ENCODE measurements at places on chromosomes 1 and 21.
A peak's percentile ranks its signal among the peaks of the same experiment; 100 is the strongest.

DNA sequence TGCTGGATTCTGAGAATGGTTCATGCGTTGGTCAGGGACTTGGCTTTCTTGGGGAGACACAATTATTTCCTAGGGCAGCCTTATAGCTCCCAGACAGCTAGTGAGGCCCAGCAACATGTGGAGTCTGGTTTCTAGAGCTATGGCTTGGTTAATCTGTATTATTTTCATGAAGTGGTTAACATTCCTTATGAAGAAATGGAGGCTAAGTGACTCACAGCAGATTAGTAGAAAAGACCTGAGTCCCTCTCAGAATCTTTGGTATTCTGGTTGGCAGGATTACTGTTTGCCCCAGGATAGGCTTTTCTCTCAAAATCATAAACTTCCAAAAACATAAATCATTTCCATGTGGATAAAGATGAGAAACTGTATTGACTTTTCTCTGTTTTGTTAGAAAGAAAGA is 42.3 kb downstream of the DUSP10 start:
- DNase-seq: no peak

DNA sequence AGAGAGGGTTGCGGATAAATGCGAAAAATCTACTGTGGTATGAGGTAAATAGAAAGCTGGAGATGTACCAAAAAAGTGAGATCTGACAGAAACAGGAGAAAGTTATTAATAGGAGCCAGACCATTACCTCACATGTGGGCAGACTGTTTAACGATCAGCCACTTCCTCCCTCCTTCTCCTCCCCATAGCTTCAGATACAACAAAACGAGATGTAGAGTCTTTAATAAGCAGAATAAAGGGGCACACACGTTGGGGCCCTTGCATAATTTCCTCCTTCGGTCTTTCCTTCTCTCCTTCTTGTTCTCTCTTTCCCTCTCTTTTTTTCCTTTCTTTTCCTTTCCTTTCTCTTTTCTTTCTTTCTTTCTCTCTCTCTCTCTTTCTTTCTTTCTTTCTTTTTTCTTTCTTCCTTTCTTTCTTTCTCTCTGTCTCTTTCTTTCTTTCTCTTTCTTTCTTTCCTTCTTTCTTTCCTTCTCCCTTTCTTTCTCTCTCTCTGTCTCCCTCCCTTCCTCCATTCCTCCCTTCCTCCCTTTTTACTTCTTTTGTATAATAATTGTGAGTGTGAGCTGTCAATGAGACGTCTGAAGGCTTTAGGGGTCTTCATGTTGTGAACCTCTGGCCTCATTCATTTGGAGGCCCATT is 242.1 kb downstream of the GRIK1 start:
- DNase-seq: no peak

DNA sequence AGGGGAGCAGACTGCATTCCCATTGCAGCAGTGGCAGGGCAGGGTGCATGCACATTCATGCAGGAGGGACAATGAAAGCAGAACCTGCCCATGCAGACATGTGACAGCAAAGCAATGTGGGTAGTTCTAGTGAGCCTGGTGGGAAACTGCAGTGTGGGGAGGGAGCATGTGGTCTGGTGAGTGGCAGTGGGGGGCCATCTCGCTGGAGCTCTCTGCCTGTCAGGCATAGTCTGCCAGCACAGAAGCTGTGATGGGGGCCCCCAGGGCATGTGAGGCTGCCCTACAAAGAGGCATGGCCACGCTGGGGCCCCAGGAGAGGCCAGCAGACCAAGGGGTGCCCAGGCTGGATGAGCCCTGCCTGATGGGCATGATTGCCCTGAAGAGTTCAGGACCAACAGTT is 579.7 kb downstream of the PTPRC start:
- no peak for DNase-seq

GRCh38 chr21:35578831-35579471 is 481.4 kb downstream of the SETD4 start:
- DNase-seq: peak; percentile 47

DNA sequence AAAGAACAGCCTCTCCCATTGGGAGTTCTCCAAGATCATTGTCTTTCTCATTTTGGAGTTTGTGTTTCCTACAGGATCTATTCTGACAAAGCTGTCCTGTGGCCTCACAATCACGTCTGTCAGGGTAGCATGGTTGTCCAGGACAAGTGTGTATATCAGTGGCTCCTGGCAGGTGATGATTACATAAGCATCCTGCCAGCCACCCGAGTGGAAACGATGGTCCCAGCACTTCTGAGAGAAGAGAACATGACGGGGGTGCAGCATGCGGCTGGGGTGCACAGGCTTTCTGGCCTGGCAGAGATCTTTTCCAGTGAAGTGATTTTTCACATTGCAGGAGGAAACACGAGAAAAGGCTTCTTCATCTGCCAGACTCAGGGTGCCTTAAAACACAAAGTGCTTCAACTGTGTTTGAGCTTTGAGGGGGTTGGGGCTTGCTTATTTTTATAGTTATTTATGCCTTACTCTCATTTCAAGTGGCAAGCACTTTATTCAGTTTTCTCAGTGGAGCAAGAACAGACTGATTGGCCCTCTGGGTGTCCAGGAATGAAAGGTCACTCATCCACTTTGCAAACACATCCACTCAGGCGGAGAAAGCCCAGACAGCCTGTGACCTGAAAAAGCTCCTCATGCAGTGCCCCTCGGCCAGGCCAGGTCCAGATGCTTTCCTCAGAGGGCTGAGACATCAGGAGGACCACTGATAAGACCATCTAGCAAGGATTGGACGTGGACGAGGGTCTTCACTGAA is 186.0 kb downstream of the DUSP10 start:
- DNase-seq: no peak

- no peak for DNase-seq
Observed at GRCh38 chr1:97630948-97631347, 289.9 kb downstream of the DPYD start.

DNA sequence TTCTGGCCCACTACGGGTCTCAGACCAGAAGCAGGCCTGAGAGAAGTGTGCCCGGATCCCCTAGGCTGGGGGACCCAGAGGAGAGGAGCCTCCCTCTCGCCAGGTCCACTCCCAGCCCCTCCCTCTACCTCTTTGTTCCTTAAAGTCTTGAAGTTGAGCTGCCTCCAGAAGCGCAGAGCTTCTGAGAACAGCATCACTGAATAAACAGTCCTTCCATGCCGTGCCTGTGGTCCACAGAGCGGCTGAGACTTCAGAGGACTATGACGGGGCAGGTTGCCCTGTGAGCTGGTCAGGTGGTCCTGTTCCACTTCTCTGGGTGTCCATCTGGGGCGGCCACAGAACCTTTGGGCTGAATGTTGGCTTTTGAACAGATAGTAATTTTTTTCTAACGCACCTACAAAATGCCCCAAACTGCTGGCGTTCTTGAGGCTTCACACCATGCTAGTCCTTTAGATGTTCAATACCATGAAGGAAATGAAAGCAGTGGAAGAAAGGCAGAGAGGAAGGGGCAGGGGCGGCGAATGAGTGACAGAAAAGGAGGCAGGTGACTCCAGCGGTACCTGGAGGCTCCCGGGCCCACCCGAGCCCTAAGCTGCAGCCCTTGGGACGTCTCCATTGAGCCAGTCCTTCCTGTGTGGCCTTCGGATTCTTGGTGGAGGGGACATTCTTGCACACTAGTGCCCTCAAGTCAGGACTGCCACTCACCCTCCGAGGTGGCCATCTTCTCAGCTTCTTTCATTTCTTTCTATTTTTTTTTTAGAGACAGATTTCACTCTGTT is 239.3 kb upstream of the VAMP3 start:
- DNase-seq: no peak

DNA sequence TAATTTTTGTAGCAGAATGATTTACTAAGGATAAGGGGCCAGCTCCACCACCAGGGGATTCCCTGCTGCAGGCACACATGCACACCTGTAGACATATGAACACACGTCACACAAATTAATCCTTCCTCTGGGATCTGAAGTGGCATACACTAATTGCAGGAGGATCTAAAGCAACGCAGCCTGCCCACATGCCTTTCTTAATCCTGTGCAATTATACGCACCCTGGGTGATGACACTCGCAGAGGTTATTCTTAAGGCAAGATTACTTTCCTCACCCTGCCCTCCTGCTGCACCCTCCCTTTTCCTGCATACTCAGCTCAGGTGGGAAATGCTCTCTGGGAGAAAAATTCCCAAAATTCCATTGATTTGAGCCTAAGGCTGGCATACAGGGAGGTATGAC is 7.5 kb upstream of the LORICRIN start:
- DNase-seq: no peak

GRCh38 chr1:236692128-236692527 is 5.8 kb downstream of the ACTN2 start:
- no peak for DNase-seq

DNA sequence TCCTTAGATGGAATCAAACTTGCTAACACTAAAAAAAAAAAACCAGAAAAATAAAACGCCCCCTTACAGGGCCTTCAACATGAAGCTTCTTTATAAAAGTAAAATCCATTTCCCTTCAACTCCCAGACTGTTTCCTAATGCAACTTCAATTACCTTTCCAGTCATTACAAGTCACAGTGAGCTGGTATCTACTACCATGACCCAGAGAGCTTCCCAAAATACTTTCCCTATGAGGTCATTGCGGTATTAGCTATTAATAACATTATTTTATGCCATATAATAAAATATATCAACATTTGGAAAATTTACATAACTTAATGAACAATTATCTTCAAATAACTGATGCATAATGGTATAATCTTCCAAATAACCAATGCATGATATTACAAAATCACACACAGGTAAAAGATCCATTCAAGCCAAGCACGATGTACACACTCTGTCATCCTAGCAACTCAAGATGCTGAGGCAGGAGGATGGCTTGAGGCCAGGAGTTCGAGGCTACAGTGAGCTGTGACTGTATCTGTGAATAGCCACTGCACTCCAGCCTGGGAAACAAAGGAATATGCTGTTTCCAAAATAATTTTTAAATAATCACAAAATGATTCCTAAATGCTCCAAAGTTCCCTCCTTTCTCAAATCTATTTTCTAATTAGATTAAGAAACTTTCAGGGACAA is 24.1 kb downstream of the EIF4G3 start:
- no peak for DNase-seq

- no peak for DNase-seq
Observed at GRCh38 chr1:41617336-41617735, 132.9 kb upstream of the EDN2 start.

GRCh38 chr1:43473463-43473862 is 19.7 kb upstream of the HYI start:
- DNase-seq: no peak

DNA sequence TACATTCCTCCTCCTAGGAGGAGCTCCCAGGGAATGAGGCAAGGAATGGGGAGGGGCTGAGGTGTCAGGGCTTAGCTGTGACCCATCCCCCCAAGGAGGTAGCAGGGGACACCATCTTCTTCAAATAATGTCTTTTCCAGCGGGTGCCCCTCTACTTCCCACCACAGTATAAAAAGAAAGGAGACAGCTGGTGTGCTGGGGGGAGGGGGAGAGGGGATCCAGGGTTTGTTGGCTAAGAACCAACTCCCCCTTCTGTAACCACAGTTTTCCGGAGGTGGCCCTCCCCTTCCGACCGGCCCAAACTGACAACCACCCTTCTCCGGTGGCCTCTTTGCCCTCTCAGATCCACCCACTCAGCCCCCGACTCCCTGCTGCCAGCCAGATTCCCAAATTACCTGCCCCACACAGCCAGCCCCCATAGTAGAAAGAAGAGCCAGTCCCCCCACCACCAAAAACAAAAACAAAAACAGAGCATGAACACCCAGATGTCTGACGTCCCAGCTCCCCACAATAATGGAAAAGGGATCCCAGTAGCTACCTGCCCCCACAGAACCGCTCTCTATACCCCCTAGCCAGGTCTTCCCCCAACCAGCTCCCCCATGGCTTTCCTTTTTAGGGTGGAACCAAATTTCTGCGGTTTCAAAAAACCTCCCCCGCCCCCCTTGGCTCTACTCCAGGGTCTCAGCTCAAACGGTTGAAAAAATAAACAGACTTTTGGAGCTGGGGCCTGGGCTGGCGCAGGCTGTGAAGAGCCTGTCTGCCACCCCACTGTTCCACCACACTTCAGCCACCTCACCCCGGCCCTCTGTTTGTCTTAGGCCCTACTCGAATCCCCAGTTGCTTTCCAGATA is 2.1 kb downstream of the ARHGEF2 start:
- DNase-seq: peak; percentile 28

DNA sequence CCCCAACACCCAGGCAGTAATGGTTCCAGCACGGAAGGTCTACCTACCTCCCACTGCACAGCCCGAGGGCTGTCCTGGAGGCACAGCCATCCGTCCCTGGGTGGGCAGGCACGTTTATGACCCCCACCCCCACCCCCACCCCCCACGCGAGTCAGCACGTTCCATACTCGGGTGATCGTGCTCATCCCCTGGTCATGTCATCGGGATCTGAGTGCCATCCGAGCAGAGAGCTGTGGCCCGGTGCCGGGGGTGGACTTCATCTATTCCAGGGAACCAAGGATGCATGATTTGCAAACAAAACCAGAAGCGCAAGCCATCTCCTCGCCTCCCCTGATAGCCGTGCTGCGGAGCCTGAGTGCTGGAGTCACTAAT is 1.1 kb downstream of the TSPEAR start:
- DNase-seq: no peak

GRCh38 chr1:73627723-73628122 is 570.3 kb downstream of the LRRIQ3 start:
- no peak for DNase-seq

- peak; percentile 71 for DNase-seq
Observed at GRCh38 chr1:24149866-24150233, 6.9 kb upstream of the IL22RA1 start.

DNA sequence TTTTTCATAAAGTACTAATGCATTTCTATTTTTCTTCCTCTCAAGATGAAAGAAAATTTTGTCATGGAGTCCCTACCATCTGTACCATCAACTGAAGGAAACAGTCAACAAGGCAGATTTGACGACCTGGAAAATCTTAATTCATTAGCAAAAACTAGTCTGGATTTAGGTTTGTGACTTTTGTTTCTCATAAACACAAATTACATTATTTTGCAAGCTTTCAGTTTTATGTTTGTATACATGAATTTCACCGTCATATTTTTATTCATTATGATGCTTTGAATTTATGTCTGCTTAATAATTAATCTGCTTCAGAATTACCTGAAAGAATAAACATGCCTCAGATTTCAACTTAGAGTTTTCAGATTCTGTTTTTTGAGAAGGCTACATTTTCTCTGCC is 132.9 kb downstream of the PATJ start:
- no peak for DNase-seq

DNA sequence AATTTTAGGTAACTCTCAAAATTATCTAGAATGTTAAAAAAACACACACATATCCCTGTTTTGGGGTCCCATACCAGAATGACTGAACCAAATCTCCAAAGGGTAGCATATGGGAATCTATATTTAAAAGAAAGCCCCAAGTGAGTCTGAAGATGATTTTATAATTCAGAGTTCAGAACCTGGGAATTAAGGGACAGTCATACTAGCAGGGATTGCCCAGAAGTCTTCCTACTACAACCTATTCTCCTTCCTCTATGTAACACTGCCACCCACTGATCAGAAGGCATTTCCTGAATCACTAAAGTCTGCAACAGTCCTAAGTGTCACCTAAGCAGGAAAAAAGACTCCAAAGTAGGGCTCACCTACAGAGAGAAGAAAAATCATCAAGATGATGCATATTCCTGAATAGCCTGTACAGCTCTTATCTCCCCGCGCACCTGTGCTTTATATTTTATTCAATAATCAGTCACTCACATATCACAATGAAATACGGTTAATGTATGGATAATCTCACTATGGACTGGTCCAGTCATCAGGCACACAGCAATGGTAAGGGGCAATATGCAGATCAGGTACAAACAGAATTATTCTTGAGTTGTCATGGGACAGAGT is 4.9 kb downstream of the RGS1 start:
- no peak for DNase-seq

- DNase-seq: no peak
Observed at GRCh38 chr1:85245456-85245855, 14.0 kb downstream of the C1orf52 start.
